ENCODE measurements at places on chromosomes 1 and 21.

DNA sequence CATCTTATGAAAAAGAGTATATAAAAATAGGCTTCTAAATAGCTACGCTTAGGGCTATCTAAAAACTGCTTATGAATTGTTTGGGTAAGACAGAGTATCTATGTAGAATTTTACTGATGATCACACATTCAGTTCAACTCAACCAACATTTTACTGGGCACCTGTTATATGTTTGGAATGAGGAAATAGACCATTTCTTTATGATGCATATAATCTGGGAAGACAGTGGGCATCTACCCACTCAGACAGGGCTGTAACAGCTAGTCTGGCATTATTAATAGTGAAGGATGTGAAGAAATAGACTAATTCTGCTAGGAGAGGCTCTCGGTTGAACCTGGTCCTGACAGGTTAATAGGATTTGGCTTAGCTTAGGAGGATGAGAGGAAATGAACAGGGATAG lies 56.9 kb downstream of the TIAM1 start:
- DNase-seq = peak; percentile 17

DNA sequence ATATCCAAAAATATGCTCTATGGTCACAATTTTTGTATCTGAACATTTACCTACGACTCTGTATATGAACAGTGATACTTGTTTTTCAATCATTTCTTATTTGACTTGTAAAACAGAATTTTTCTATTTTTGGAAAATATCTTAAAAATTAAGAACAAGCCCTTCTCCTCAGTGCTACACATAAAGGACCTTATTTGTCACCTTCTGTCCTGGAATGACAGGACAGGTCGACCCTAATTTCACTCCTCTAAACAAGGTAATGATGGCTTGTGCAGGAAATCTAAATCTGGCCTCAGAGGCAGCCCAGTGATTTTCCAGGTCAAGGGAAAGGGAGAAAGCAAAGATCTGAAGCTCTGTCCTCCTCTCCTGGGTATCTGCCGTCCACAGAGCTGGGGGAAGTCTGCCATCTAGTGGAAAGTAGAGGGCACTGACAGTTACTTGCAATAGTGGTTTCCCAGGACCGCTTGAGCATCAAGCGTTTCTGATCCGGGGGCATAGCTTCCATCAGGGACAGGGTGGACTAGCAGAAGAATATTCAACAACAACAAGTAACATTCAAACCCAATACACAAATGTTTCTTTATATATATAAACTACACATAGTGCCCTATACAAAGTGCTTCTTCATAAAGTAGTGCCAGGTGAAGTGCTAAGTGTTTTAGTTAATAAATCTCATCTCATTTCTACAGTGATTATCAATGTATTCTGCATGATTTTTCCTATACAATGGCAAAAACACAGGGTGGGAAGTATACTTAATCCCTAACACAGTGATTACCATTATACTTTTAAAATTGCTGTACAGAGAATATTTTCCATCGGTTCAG lies 74.6 kb downstream of the SLC25A24 start:
- DNase-seq = peak; percentile 83

- DNase-seq = no peak
Measured at GRCh38 chr1:183887826-183888819, 83.2 kb downstream of the RGL1 start.

DNA sequence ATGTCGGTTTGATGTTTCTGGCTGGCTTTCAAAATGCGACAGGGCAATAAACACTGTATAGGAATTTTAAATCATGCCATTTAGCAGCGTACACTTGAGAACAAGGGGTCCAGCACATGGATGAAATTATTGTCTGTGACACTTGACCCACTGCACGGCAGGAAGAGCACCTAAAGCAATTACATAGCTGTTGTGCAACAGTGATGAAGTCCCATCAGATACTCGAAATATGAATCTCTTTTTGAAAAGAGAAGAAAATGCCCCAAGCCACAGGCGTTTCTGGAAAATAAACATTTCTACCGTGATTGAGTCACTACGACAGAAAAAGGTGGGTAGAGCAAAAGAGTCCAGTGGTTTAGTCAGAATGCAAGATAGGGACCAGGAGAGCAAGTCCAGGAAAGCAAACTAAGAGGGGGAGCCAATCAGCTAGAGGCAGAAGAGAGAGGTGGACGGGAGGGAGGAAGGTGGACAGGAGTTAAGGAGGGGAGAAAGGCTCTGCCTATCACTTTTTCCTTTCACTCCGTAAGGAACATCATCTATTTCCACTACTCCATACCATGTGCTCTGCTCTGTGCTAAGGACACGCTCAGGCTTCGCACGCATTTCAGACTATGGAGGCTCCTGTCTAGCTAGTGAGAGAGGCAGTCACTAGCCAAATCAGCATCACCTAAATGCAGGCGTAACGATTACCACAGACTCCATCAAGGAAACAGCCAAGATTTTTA lies 6.4 kb downstream of the DSCAM start:
- no peak for DNase-seq

DNA sequence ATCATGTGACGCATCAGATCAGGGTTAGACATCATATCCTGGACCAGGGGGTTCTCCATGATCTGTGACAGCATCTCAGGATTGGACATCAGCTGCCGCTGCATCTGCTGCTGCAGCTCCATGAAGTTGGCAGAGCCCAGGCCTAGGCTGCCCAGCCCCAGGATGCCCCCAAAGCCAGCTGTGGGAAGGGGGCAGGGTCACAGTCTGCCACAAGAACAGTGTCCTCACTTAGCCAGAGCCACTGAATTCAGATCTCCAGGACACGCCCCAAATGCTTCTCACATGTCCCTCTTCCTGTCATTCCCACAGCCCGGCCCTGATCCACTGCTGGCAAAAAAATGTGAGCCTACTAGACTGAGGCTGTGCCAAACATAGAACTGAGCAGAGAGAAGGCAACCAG lies 3.2 kb downstream of the UBQLN4 start:
- no peak for DNase-seq

DNA sequence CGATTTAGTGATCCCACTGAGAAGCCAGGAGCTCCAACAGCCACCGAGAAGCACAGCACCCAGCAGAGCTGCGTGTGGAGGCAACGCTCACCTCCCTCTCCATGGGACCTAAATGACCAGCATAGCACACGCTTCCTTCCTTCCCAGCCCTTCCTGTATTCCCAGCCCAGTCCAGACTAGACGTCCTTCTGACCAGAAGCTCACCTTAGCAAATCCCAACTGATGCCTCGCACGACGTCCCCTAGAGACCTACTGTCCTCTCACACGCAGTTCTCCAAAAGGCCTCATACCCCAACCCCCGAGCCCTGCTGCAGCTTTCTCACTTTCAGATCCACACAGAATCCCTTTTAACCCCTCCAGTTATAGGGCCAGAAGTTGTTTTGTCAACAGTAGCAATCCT lies 132.4 kb downstream of the SLC45A1 start:
- no peak for DNase-seq

GRCh38 chr1:12709696-12710095 lies 6.2 kb upstream of the AADACL3 start:
- DNase-seq = peak; percentile 15

DNA sequence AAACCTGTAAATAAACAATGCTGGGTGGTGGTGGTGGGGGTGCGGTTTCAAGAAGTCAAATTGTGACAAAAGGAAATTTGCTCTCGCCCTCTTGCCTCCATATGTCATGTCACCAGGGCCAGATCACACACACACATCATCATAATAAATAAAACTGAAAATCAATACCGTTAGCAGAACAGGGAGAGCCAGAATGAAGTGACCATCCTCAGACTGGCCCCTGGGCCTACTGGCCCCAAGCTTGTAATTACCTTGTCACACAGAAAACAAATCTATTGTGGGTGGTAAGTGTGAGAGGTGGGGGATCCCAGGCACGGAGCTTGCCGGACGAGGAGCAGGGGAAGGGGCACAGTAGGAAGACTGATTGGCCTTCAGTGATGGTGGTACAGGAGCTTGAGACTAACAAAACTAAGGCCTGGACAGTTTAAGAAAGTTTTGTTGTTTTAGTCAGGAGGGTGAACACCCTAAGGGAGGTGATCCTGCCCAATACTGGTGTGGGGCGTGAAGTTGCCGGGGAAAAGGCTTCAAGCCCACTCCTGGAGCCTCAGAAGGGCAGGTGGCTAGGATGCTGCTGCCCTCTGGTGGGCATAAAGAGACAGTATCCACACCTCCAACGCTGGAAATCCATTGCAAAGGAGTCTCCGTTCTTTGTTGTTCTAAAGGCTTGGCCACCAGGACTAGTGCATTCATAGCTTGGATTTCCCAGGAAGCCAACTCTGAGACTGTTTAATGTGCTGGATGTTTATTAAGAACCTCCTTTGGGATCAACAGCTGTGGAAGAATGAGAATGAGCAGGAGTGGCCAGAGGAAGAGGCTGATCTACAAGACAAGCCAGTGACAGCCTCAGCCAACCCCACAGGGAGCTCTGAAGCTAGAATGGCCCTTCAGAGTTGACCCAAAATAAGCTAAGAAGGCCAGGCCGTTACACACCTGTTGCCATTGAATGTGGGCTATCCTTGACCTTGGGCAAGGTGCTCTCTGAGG lies 8.1 kb upstream of the C1orf216 start:
- peak; percentile 58 for DNase-seq

DNA sequence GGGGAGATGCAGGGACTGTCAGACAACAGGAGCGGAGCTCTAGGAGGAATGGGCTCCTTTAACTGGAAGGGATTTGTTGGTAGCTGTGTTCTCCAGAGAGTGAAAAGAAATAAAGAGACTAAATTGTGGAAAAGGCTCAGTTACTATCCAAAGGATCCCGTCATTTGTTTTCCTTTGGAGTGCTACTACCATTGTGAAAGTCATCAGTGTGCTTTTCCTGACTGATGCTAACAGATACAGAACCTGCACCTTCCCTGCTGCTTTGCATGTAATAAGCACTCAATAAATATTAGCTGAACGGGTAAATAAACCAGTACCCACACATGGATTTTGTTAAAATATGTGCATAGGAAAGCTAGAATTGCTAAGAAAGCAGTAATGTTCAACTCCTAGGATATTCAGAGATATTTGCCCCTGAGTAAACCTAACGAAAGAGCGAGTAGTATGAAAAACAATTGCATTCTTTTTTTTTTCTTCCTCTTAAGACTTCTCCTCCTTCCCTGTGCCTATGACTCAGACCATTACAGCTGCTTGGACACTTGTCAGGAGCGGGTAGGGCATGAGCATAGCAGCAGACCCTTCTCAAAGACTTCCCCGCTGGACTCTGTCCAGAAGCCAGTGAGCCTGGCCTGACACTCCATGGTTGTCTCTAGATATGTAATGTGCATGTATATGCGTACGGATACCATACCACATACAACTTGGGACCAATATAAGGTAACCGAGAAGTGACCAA lies 41.7 kb downstream of the PTGFRN start:
- DNase-seq = peak; percentile 57

- DNase-seq = peak; percentile 42
Measured at GRCh38 chr21:29360799-29361765, 62.4 kb downstream of the BACH1 start.

- no peak for DNase-seq
Measured at GRCh38 chr1:16442265-16442664, 1.7 kb downstream of the NECAP2 start.

GRCh38 chr1:170624146-170624545 lies 39.8 kb upstream of the PRRX1 start:
- DNase-seq = no peak

GRCh38 chr1:177384461-177384860 lies 213.7 kb downstream of the BRINP2 start:
- peak; percentile 52 for DNase-seq

DNA sequence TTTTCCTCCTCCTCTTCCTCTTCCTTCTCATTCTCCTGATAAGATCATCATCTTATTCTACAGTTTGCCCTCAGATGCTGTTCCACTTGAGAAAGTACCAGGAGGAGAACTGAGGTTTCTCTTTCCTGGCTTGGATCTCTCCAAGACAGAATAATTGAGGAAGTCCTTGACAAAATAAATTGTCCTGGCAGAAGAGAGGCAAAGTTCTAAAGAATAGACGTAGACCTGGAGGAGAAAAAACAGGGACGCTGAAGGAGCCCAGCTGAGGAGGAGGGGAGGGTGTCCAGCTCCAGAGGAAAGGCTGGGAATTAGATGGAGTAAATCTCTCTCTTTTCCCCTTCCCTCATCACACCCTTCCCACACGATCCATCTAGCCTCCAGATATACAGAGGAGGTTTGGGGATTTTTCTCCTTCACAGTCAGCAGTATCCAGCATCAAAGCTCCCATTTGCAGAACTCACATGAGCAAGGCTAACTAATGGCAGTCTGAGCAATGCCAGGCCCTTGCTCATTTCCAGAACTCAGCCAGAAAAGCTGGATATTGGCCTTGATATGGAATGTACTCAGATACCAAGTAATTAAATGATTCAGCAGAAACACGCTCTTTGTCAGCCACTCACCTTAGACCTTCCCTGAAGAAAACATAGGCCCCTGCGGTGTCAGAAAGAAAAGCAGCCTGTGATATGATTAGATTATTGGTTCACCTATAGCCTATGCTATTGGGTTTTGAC lies 5.1 kb upstream of the GNG12 start:
- peak; percentile 41 for DNase-seq

DNA sequence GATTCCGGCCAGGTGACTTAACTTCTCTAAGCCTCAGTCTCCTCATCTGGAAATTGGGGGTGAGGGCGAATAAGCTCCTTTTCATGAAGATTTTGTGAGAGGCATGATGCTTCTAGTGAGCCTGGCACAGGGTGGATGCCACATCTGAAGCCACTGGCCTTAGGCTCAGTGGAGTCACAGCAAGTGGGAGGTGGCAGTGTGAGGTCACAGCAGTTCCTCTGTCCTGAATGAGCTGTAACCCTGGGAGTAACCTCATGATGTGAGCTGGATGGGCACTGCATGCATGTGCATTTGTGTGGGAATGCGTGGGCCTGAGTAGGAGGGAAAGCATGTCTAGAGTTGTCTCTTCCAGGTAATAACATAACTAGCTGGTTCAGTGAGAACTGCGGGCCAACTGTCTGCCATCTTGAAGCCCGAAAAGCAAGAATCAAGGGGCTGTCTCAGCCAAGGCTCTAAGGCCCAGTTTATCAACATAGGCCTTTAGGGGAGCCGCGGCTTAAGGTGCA lies 27.0 kb upstream of the HTR1D start:
- DNase-seq = no peak

DNA sequence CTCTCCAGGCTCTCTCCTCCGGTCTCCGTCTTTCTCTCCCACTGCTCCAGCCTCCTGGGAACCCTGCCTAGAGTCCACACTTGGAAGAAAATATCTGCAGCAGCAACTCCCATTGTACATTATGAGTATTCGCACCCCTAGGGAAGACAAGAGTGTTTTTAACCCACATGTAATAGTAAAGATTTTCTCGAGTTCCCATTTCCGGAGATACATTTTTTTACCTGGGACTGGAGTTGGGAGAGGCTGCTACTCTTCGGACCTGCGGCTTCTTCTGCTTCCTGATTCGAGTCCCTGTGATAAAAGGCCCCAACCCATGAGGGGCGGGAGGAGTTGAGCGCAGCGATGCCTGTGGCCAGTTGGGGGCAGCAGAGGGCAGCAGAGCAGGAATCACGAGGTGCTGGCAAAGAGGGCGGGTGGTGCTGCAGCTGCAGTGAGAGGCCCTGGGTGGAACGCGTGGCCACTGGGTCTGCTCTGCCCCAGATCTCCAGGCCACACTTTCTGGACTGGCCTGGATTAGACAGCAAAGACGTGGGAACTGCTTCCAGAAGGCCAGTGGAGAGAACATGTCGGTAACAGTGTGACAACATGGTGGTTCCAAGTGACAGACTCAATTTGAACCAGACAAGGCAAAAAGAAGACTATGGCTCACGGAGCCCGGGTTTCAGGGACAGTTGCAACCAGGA lies 221.0 kb upstream of the CSF3R start:
- peak; percentile 70 for DNase-seq

All from kidney tubule cell (primary cell).